WTC11 (cell line): ENCODE measurements at places on chromosomes 3 and 15.

DNA sequence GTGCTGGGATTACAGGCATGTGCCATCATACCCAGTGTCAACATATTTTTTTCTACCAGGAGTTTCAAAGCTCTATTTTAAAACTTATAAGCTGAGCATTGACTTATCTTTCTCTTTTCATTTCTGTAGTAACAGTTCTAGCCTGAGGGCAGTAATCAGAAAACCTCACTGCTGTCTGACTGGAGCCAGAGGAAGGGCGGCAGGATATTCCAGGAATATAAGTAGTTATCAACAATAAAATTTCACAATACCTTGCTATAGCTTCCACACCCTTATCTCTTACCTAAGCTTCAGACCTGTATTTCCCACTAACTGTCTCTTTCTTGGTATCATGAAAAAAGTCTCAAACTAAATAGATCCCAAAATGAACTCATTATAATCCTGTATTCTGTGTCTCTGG, 5.1 kb upstream of the NEDD4 start:
- no peak for DNase-seq

GRCh38 chr15:33934921-33935320, 33.4 kb upstream of the CHRM5 start:
- no peak for DNase-seq

DNA sequence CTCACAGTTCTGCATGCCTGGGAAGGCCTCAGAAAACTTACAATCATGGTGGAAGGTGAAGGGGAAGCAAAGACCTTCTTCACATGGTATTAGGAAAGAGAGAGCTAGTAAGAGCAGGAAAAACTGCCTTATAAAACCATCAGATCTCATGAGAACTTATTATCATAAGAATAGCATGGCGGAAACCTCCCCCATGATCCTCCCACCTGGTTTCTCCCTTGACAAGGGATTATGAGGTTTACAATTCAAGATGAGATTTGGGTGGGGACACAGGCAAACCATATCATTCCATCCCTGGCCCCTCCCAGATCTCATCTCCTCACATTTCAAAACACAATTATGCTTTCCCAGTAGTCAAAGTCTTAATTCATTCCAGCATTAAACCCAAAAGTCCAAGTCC, 34.6 kb upstream of the TMEM45A start:
- DNase-seq: no peak

DNA sequence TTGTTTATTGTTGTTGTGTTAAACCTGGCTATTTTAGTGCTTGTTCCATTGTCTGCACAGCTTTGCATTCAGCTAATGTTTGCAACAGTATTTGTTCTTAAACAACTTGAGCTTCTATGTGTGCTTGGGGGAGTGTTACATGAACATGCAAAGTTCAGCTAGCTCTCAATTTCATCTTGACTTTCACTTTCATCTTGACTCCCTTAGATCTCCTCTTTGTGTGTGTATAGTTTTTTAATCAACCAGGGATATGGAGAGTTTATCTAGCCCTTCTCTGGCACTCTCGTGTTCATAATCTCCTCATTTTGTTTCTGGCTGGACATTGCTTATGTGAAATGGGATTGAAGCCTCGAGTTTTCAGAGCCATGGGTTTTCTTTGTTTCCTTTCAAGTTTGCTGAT, 212.4 kb upstream of the ZBTB20 start:
- DNase-seq: no peak

GRCh38 chr3:180802837-180803236, 109.6 kb upstream of the FXR1 start:
- no peak for DNase-seq

DNA sequence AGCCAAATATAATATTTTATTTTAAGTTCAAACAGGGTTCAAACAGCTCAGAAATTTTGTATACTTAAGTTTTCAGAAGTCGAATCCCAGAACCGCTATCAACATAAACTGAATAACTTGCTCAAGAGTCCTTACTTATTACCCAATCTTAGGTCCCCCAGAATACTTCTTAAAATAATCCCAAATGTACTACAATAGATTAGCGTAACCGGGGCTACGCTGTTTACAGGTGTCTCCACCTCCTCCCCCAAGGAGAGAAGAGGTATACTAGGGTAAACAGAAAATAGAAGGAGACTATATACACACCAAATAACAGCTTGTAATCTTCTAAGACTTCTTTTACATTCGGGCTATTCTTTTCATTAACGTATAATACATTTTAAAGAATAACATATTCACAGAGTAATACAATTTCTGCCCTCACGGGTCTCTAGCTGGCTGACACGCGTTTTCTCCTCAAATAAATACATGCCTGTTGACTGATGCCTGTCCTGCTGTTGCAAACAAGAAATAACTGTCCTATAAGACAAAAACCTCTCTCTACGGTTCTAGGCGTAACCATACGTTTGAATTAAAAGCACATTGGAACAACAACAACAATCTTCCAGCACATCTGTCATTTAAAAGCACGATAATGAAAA, 1.3 kb downstream of the DENND4A start:
- DNase-seq: no peak

- no peak for DNase-seq
Measured at GRCh38 chr3:191492601-191493000, 31.6 kb downstream of the PYDC2 start.

DNA sequence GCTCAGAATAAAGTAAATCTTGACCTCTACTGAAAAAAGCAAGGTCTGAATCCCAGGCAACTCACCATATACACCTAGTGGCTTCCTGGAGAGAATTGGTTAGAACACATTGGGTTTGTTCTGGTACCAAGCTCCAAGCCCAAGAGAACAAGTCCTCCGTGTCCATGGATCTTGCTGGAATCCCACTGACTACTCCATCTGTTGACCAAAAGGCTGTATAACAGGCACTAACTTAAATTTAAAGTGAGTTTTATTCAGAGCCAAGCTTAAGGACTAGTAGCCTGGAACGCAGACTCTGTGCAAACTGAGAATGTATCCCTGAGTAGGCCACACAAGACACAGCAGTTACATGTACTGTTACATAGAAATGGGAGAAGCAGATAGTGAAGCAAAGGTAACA, 342.1 kb upstream of the LRRC3B start:
- DNase-seq: no peak

- DNase-seq: no peak
Measured at GRCh38 chr15:57025264-57025926, 107.0 kb downstream of the TCF12 start.

- DNase-seq: no peak
Measured at GRCh38 chr3:139574026-139574947, 34.7 kb upstream of the RBP1 start.

- DNase-seq: no peak
Measured at GRCh38 chr3:156635973-156636372, 38.4 kb upstream of the TIPARP start.

DNA sequence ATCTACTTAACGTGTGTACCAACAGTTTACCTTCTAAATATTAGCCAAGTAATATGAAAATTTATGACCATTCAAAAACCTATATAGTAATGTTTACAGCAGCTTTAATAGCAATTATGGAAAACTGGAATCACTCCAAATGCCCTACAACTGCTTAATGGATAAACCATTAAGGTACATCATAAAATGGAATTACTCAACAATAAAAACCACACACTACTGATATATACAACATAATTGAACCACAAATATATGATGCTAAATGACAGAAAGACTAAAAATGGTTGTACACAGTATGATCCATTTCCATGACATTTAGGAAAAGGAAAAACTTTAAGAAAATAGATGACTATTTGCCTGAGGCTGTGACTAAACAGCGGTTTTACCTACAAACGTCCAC, 467.1 kb upstream of the EPHA6 start:
- DNase-seq: no peak

- no peak for DNase-seq
Measured at GRCh38 chr15:81929557-81929956, 116.3 kb downstream of the MEX3B start.

DNA sequence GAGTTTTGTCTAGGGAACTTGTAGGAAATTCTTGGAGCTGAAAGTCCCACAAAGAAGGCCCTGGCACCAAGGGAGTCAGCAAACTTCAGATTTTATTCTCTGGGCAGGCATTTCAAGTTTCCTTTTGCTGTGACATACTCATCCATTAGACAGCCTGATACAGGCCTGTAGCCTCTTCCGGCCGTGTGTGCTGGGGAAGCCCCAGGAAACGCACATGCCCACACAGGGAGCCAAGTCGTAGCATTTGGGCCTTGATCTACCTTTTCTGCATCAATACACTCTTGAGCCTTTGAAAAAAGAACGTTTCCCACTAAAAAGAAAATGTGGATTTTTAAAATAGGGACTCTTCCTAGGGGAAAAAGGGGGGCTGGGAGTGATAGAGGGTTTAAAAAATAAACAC, 15.0 kb downstream of the TIGIT start:
- DNase-seq: no peak

DNA sequence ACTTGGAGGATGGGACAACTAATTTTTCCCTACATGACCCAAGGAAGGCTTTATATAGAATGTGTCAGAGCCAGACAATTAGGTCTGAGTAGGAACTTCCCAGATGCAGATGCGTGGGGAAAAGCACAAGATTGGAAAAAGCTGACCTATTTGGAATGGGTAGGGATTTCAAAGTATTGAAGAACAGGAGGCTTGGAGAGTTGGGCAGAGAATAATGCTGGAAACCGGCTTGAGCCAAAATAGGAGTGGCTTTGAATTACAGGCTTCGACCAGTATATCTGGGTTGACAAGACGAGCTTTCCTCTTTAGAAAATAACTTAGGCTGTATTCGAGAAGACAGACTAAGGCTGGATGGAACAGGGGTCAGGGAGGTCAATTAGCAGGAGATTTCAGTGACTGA, 181.1 kb downstream of the GBE1 start:
- DNase-seq: no peak

- DNase-seq: no peak
Measured at GRCh38 chr3:134932035-134932434, 137.0 kb downstream of the EPHB1 start.

DNA sequence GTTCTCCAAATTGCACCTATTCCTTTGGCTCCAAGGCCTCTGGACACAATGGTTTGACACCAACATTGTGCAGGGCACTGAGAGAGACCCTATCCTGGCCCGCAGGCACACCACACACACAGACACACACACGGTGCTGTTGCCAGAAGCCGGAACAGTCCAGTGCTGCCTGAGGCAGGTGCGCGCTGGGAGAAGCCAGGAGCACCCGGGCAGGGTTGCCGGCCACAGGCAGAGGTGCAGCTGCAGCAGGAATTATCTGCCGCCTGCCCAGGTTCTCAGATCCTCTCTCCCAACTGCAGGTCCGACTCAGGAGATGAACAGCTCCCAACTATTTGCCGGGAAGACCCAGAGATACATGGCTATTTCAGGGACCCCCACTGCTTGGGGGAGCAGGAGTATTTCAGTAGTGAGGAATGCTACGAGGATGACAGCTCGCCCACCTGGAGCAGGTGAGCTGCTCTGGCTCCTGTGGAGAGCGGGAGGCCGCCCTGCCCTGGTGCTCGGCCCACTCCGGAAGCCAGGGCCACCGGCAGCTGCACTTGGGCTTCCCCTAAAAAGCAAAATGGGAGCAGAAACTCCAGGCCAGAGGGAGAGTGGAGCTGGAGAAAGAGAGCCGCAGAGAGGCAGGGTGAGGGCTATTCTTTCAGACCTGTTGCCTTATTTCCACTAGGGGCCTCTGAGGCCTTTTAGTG, 42.9 kb downstream of the CHDH start:
- no peak for DNase-seq

DNA sequence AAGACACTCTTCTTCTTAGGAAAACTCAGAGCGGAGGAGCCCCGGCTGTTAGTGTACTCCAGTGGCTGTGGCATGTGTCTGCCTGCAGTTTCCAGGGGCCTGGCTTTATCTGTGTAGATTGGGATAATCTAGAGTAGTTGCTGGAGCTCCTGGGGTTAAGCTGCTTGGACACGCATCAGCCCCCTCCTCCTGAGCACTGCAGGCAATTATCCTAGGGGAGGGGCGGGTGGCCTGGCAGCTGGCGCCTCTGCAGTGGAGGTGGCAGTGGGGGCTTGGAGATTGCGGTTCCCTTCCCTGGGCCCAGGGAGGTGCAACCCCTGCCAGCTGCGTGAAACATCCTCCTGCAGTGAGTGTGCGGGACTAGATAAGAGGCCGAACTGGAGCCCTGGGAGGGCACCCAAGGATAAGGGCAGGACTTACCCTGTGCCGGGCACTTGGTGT, 68.2 kb downstream of the EFCAB12 start:
- DNase-seq: no peak

DNA sequence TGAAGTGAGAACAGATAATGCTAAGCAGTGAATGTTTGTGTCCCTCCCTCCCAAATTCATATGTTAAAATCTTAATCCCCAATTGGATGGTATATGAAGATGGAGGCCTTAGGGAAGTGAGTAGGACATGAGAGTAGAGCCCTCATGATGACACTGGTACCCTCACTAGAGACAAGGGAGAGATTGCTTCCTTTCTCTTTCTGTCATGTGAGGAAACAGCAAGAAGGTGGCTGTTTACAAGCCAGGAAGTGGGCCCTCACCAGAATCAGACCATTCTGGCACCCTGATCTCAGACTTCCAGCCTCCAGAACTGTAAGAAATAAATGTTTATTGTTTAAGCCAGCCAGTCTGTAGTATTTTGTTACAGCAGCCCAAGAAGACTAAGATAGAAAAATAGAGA, 209.5 kb downstream of the SATB1 start:
- DNase-seq: no peak

DNA sequence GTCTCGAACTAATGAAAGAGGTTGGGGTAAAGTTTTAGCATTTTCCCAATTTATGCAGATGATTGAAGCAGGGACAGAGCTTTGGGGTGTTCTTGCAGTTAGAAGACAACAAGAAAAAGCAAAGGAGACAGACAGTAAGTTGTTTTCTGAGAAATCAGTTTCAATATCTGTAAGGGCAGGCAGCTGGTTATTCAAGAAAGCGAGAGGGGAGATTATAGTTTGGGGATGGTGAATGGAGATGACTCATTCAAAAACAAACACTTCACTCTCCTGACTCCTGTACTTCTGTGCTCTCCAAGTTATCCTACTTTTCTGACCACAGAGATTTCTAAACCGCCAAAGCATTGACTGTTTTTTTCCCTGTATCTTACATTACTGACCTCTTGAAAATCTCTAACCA, 352.0 kb downstream of the GAP43 start:
- DNase-seq: no peak
